ENCODE measurements at places on chromosomes 2 and 18.

DNA sequence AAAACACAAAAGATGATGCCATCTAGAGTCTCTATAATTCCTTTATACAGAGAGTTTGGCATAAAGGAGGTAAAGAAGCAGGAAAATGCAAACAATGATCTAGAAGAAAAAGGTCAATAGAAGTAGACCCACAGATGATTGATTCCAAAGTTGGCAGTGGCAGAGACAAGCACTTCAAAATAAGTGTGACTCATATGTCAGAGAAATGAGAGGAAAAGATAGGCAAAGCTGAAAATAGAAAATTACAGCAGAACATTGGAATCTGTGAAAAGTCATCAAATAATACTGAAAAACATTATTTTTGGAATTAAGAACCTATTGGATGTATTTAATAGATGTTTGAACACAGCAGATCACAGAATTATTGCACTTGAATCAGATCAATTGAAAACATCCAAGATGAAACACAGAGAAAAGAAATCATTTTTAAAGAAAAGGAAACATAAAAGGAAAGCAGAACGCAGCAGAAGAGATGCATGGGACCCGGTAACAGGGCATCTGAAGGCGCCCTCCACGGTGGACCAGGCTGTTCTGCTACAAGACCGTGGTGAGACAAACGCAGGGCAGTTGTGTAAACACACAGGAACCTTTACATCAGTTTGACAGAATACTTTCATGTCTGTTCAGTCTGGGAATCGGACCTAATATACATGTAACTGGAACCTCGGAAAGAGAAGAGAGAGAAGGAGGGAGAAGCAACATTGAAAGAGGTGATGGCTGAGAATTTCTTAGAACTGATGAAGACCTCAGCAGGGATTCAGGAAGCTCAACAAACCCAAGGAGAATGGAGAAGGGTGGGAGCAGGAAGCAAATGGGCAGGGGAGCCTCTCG, 74.6 kb upstream of the GPC1 start:
- no peak for DNase-seq

DNA sequence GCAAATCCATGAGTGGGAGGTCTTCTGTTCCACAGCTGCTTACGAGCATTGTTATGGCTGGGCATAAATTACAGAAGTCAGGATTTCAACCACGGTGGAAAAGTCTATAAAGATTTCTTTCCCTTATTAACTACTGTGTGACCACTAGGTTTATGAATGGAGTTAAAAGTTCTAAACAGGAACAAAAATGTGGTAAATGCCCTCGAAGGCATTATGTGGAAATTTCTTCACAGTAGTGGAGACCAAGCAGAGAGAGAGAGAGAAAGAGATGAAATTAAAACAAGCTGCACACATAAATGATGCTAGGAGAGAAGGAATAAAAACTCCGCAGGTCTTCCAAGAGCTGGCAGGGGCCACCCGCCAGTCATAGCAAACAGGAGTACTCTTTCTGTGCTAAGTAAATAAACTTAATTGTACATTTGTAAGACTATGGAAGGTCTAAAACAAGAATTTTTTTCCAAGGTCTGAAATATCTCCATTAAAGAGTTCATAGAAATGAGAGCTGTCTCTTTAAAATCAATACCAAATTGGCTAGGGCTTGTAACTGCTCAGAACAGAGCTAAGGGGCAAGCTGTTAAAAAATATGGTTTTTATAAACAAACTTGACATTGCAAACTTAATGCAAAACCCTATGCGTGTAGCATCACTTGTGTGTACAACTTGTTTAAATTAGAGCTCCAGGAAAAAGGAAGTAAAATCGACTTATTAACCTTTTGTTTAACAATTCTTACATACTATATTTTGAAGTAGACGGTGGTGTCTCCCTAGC, 438.2 kb downstream of the MEIS1 start:
- no peak for DNase-seq

- DNase-seq, result no peak
Measured at GRCh38 chr2:112698834-112699515, 21.8 kb upstream of the NT5DC4 start.

DNA sequence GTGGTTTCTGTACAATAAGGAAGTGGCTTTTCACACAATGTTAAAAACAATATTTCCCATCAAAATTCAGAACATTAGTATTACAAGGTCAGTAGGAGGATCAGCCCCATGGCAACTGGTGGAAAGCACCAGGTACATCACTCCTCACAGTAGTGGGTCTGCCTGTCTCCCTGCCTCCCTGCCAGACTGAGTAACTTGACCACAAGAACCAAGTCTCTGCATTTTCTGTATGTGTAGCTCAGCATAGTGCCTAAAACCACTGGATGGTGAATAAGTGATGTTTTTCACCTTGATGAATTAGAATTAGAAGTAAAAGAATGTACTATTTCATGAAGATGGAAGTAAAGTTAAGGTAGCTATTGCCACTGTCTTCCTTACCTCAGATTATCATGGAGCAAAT, 4.1 kb upstream of the WDR7 start:
- no peak for DNase-seq

DNA sequence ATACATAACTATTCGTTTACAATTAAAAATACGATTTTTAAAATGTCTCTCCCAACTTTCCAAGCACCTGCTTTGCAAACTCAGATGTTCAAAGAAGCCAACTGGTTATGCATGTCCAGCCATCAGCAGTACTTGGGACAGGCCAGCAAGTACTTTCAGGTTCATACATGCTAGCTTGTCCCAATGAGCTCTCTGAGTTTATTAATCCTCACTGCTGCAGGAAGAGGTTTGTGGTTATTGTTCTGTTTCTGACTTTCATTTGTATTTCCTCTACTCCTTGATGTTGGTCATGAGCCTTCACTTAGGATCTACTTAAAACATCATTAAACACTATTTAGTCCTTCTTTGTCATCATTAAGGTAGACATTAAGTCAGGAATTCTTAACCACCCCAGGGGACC, 374.1 kb downstream of the LRATD1 start:
- DNase-seq, result no peak

GRCh38 chr2:65737452-65738011, 305.1 kb upstream of the SPRED2 start:
- no peak for DNase-seq

- DNase-seq, result no peak
Measured at GRCh38 chr2:80238692-80239469, 65.7 kb downstream of the LRRTM1 start.

DNA sequence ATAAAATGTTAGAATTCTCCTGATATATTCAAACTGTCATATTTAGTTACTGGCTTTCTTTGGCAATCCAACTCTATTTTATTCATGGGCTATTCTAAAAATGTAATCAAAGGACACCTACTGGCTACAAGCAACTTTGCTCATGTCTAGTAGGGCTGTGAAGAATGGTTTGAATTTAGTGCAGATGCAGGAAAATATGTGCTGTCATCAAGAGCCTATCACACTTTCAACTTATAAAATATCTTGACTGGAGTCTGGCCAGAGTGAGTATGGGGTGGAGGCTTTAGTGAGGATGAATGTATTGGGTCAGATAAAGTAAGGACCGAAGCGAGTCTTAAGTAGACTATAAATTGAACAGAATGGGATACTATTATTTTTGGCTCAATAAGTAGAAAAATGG, 343.4 kb upstream of the SPRED2 start:
- DNase-seq, result no peak

DNA sequence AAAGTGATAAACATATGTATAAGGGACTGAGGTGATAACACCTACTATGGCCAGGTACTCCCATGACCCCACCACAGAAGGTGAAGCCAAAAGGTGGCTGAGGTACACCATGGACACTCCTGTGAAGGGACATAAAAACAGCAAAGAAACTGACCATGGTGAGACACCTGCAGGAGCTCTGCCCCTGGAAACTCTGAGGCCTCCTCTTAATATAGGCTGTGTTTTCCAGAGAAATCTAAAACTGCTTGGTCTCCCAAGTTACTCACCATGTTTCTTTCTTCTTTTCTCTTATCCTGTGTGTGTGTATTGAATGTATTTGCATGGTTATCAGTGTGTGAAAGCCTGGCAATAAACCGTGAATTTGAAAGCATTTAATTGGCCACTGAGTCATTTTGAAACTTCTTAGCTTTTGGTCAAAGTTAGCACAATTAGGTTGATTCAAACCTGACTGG, 739.3 kb upstream of the GCFC2 start:
- DNase-seq, result no peak

DNA sequence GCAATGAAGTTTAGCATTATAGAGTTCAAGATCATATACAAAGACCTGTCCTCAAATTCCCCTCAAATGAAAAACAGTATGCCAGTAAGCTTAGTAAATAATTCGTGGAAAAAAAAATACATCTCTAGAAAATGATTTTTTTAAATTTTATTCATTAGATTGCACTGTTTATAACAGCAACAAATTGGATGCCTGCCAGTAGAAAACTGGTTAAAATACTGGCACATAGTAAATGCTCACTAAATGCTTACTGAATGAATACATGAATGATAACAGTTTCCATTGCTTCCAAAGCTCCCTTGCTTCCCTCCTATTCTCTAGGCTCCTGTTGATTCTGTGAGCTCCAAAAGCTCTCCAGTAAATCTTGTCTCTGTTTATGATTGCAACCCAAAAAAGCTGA, 25.5 kb upstream of the SEH1L start:
- DNase-seq, result no peak

DNA sequence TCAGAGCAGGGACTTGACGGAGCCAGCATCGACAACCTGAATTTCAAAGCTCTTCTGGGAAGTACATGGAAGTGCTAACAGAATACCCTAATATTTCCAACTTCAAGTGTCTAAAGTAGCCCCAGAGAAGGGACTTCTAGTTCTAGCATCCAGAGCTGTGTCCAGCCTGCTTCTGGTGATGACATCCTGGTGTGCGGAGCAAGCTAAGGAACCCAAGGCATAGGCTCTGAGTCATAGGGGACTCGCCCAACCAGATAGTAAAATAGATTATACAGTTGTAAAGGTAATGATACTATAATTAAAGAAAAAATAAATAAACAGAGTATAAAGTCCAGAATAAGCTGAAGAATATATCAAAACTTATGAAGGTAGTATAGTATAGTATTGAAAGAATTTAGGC, 108.1 kb upstream of the SERPINE2 start:
- DNase-seq, result no peak

GRCh38 chr2:19895535-19895934, 6.2 kb downstream of the TTC32 start:
- no peak for DNase-seq

Data from NCI-H748 treated with DMSO at 0.1 percent for 48 hours (cell line).